ENCODE measurements at places on chromosomes 3 and 15.

- no peak for DNase-seq
Observed at GRCh38 chr3:56253941-56254665, 214.2 kb downstream of the ERC2 start.

DNA sequence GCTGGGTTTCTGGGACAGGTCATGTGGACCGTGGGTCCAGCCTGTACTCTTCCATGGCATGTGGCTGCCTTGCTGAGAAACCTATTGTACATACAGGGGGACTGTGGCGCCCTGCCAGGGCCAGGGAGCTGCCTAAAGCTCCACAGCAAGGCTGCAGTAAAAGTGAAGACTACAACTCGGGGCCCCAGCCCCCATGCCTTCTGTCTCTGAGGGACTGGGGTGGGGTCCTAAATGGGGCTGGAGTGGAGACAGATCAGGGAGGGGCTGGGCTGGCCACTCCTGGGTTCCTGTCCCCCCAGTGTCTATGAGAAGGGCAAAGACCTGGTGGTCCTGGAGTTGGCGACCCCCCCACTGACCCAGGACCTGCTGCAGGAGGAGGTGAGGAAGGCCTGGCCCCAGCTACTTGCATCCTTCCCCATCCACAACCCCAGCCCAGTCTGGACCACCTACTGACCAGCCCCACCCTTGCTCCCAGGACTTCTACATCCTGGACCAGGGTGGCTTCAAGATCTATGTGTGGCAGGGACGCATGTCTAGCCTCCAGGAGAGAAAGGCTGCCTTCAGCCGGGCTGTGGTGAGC, 7.3 kb downstream of the VILL start:
- DNase-seq = no peak

DNA sequence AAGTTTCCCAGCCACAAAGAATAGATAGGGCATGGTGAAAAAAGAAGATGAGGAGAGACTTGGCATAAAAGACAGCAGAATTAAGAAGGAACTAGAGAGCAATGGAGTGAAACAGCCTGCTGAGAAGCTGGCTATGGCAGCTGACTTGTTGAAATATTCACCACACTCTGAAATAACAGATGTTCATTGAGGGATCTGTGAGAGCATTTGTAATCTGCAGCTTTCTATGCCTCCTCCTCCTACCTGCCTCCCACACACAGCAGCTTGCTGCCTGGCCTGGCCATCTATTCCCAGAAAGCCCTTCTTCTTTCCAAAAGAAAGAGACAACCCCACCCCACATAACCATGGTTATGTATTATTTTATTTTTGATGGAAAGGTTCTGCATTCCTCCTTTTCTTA, 303.9 kb downstream of the GAP43 start:
- DNase-seq = no peak

- DNase-seq = no peak
Observed at GRCh38 chr15:63276342-63277037, 915 bp upstream of the APH1B start.

- no peak for DNase-seq
Observed at GRCh38 chr15:51307811-51308210, 30.6 kb downstream of the CYP19A1 start.

- no peak for DNase-seq
Observed at GRCh38 chr3:133939463-133939835, 43.8 kb upstream of the RAB6B start.

DNA sequence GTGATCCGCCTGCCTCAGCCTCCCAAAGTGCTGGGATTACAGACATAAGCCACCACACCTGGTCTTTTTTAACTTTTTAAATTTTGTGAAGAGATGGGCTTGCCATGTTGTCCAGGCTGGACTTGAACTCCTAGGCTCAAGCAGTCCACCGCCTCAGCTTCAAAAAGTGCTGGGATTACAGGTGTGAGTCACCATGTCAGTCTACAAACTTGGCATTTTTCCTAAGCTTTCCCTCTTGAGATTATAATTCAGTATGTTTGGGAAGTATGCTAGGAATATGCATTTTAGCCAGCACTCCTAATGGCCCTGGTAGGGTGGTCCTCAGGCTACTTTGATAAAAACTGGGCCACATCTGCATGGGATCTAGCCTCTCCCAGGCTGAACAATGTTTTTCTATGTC, 4.4 kb downstream of the WDR73 start:
- no peak for DNase-seq

GRCh38 chr15:50143255-50143860, 24.3 kb upstream of the ATP8B4 start:
- DNase-seq = no peak

DNA sequence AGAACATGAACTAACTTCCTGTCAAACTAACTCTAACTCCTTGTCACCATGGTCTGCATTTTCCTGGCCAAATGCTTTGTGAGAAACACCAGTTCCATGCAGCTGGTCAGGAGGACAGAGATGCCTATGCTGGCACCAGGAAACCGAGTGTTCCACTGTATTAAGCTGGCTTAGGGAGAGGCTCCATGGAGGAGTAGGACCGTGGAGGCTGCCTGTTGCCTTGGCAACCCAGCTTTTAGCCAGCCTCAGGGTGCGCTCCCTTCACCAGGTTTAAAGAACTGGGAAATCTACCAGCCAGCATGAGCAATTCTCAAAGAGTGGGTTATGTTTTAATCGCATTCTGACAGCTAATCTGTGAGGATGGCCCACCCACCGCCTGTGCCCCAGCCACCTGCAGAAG, 394.1 kb downstream of the OCA2 start:
- DNase-seq = no peak

DNA sequence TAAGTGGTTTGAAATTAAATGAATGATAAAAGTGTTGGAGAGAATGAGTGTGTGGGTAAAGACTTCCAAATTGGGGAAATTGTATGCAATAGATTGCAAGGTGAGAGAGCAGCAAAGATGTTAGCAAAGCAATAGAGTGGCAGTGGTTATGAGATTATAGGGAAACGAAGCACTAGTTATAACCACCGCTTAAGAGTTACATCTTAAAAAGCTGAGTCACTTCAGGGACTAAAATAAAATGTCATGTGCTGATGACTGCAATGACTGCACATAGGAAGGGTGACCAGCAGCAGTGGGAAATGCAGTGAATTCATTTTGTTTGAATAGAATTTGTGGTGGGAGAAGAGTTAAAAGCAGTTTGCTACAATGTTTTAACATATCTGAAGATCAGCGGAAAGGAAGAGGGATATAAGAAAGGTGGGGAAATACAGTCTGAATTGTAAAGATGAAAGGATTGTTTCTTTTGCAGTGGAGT, 127.3 kb downstream of the RAP2B start:
- DNase-seq = no peak

DNA sequence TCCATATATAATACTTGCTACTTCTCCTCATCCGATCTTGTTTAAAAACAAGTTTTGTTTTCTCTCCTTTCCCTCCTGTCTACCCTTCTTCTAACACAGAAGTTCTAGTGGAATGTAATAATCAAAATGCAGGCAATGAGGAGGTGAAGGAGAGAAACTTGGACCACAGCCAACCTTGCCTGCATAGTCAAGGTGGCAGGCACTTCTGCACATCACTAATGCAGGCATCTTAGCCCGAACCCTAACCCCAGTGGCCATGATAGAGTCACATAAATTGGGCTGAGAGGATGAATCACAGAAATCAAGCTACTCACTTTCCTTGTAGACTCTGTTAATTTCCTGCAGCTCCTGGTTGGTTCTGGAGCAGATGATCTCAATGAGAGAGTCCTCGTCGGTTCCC, 41.0 kb downstream of the ANXA2 start:
- DNase-seq = no peak

GRCh38 chr15:43943511-43943910, 116.7 kb downstream of the WDR76 start:
- DNase-seq = no peak

- no peak for DNase-seq
Observed at GRCh38 chr15:40367686-40368611, 9.9 kb downstream of the DISP2 start.

- no peak for DNase-seq
Observed at GRCh38 chr3:187041362-187042307, 97.7 kb downstream of the RPL39L start.

DNA sequence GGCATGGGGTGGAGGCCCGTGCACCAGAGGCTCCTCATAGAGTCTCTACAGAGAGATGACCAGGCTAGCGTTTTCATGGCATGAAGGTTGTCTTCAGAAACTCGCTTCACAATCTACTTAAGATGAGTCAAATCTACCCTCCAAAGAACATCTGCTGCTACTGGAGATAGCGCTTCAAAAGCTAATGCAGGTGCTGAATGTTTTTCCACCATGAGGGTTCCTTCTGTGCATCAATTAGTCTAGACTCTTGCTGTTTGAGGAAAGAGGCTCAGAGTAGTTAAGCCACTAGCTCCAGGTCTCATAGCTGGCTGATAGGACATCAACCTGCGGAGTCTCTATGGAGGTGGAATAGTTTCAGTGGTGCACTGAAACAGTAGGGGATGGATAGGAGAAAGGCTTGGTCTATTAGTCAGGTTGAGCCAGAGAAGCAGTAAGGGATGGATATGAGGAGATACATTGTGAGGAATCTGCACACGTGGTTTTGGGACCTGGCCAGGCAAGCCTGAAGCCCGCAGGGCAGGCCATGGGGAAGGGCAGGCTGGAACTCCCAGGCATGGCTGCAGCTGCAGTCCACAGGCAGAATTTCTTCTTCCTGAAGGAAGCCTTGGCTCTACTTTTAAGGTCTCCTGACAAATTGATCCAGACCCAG, 117.5 kb downstream of the APBA2 start:
- DNase-seq = no peak

- DNase-seq = no peak
Observed at GRCh38 chr3:27431116-27431515, 53.1 kb downstream of the SLC4A7 start.

GRCh38 chr3:175716446-175716845, 857.3 kb downstream of the NAALADL2 start:
- no peak for DNase-seq

DNA sequence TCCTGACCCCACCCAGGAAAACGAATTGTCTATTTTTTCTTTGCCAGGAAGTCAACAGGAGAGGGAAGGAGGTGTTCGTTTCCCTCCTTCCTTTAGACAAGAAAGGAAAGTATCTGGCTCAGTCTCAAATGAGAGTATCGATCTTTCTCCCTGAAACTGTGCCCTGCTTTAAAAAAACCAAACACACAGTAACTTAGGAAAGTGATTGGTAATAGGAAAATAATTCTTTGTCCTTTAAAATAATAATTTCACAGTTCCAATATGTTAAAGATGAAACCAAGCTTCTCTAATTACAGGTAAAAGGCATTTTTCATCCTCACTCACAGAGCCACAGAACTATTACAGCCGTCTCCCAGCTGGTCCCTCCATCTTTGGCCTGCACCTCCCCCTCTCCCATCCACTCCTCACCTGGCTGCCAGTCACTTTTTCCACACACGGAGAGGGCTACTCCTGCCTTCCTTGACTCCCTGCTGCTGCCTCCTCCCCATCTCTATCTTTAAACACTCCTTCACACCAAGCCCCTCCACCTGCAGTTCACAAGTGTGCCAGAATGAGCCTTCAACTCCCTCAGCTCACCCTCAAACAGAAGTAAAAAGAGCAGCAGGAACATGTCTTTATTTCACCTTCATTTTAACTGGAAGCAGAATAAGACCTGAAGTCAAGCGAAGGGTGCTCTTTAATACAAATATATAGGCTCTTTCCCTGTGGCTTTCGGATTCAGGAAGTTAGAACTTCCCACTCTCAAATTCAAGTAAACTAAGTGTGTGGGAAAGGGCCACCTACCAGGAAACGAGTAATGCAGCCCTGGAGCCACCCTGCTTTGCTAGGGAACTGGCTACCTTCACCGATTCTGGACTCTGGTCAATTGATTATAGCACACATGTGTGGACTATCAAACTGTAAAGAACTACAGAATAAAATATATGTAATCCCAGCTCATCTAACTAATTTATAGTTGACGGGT, 116.4 kb downstream of the SENP2 start:
- DNase-seq = no peak

- DNase-seq = no peak
Observed at GRCh38 chr3:52872245-52872644, 25.1 kb downstream of the STIMATE start.

- DNase-seq = no peak
Observed at GRCh38 chr15:40828447-40829036, at the start of gene PPP1R14D. Gene PPP1R14D, minus strand, starts transcription at chr15:40828708. Its CDS starts 67 bp downstream, at chr15:40828641.

DNA sequence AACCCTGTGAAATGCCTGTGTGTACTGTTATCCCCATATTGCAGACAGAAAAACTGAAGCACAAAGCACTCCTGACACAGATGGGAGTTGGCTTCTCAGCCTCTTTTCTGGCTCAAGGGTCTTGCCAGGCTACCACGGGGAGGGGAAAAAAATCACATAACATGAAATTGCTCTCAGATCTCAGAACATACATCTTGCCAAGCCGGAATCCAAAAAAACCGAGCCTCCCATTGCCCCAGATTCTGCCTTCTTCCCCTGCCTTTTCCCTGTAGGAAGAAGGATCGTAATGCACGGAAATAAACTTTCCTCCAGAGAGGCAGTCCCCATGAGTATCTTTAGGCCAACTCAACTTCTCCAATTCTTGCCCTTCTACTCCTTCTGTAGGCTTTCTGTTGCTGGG, 16.6 kb upstream of the MRPS22 start:
- DNase-seq = no peak

GRCh38 chr3:196177567-196177966, 33.6 kb downstream of the ZDHHC19 start:
- DNase-seq = no peak

GRCh38 chr3:14730703-14731382, 55.9 kb downstream of the C3orf20 start:
- no peak for DNase-seq

GRCh38 chr3:100004931-100005330, 109.4 kb downstream of the FILIP1L start:
- DNase-seq = no peak

GRCh38 chr3:128392818-128393544, 73.7 kb downstream of the DNAJB8 start:
- no peak for DNase-seq

GRCh38 chr15:49495993-49496753, 73.1 kb downstream of the FGF7 start:
- no peak for DNase-seq

GRCh38 chr3:167829071-167829470, 93.5 kb downstream of the SERPINI1 start:
- DNase-seq = peak; percentile 75
